ENCODE measurements at places on chromosomes 1 and 21. TPM values are rescaled to one million over a fixed set of nuclear protein-coding genes. Genes with fewer than 3 reads are reported as not detected.

DNA sequence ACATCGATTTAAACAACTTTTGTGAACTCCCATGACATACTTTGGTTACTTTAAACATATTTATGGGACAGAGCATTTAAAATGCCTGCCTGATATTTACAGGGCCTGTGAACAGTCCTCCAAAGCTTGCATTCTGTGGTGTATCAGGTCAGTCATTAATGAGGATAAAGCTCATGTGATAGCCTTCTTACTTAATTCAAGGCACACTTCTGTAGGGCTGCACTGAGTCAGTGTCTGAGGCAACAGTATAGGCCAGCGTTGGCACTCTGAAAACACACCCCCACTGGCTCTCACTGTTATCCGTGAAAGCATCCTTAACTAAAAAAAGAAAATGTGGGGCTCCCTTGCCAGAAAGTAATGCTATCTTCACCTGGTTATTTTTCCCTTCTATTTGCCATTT is 200.0 kb downstream of the NFIA start:
- DNase-seq: no peak
- no peak overlapping the region for H3K27ac ChIP-seq
- no peak overlapping the region for H3K4me3 ChIP-seq

SYNC gene
- 9.8 TPM for total RNA-seq

DNA sequence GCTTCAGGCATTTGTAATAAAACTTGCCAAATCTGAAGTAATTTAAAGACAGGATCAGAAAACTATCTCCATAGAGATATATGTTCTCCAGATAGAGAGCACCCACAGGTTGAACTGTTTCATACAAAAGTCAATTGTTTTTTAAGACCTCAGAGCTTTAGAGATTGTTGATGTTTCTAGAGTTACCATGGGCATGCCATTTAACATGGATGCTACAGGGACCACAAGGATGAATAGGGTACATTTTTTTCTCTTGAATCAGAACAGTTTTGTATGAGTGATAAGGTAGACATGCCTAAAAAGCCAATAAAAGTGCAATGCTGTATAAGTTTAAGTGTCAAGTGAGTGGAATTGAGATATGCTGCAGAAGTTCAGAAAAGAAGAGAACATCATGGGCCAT is 511.0 kb upstream of the CAMK1G start:
- no peak overlapping the region for H3K27ac ChIP-seq
- no peak for DNase-seq

DNA sequence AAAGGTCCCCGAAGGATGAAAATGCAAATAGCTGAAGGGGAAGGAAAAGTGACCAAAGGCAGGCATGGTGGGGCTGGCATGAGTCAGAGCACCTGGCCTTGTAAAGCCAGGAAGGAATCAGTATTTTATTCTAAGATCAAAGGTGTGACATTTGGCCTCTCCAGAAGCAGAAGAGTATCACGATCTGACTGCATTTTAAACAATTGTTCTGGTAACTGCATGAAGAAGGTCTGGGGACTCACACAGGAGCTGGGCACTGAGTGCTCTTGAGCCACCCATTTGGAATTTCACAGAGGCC is 23.2 kb downstream of the MAB21L3 start:
- H3K4me3 ChIP-seq: no peak overlapping the region
- H3K4me1 ChIP-seq: no peaks in the 10 kb centered on the region
- H3K36me3 ChIP-seq: no peaks in the 10 kb centered on the region
- no peak overlapping the region for H3K27ac ChIP-seq
- H3K27me3 ChIP-seq: no peaks in the 10 kb centered on the region
- DNase-seq: no peak

GRCh38 chr21:45184869-45185268 is 102.8 kb downstream of the POFUT2 start:
- no peaks in the 10 kb centered on the region for H3K27me3 ChIP-seq
- H3K4me1 ChIP-seq: no peaks in the 10 kb centered on the region
- H3K36me3 ChIP-seq: peaks cover 12% of the 10 kb centered on the region

A3GALT2 gene
- not detected for total RNA-seq

NOS1AP gene
- 2.2 TPM for total RNA-seq

GRCh38 chr1:9437961-9438430 is 101.3 kb upstream of the SLC25A33 start:
- H3K27me3 ChIP-seq: no peaks in the 10 kb centered on the region
- no peak overlapping the region for H3K4me3 ChIP-seq
- peak; percentile 66 for DNase-seq
- H3K27ac ChIP-seq: peak overlapping the region; percentile 90
- peaks cover 7% of the 10 kb centered on the region for H3K4me1 ChIP-seq

DNA sequence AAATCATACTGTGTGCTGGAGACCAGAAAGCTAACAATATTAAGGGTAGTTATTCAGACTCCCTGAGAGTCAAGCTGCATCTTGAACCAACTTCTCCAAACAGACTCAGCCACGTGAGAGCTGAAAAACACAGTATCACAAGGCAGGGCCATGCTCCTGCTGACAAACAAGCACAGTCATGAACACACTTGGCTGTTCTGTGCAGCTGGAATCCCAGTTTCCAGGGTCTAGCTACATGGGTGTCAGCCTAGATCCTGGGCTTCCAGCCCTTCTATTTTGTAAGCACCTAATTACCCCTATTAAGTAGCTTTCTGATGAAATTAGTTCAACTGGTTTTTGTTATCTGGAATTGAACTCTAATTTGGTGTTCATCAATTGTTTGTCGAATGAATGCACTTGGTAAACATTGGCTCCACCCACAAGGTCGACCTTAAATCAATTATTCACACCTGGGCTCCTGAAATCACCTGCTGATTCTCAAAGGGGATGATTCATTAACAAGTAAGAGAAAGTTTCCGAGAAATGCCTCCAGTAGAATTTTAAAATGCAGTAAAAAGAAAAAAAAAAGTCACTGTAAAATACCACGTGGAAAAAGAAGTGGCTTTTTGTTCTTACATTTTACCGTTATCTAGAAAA is 179.3 kb downstream of the ZC3H11B start:
- H3K4me3 ChIP-seq: no peak overlapping the region
- H3K27me3 ChIP-seq: no peaks in the 10 kb centered on the region
- H3K36me3 ChIP-seq: no peaks in the 10 kb centered on the region

GRCh38 chr1:43177691-43178090 is 5.6 kb downstream of the CFAP57 start:
- H3K36me3 ChIP-seq: no peaks in the 10 kb centered on the region
- no peak for DNase-seq

CFAP126 gene
- total RNA-seq: not detected

- no peaks in the 10 kb centered on the region for H3K27me3 ChIP-seq
- DNase-seq: peak; percentile 27
- no peak overlapping the region for H3K4me3 ChIP-seq
- no peaks in the 10 kb centered on the region for H3K36me3 ChIP-seq
- no peaks in the 10 kb centered on the region for H3K4me1 ChIP-seq
- no peak overlapping the region for H3K27ac ChIP-seq
These were observed 17.2 kb upstream of the PTAFR start for GRCh38 chr1:28193701-28194161.

BACE2 gene
- 67.5 TPM for total RNA-seq

- no peaks in the 10 kb centered on the region for H3K4me1 ChIP-seq
- H3K36me3 ChIP-seq: no peaks in the 10 kb centered on the region
- no peak overlapping the region for H3K4me3 ChIP-seq
- no peaks in the 10 kb centered on the region for H3K27me3 ChIP-seq
These were observed 19.1 kb downstream of the UCHL5 start for GRCh38 chr1:193040011-193040410.

XCL2 gene
- not detected for total RNA-seq

PROK1 gene
- 0.66 TPM for total RNA-seq

GRHL3 gene
- total RNA-seq: 0.98 TPM

- H3K4me3 ChIP-seq: peak overlapping the region; percentile 67
- DNase-seq: no peak
- H3K27ac ChIP-seq: peak overlapping the region; percentile 92
These were observed 1.2 kb downstream of the LMOD1 start for GRCh38 chr1:201945157-201945556.

ATAD3C gene
- total RNA-seq: 4.3 TPM

GRCh38 chr1:224828691-224829090 is 100.8 kb upstream of the DNAH14 start:
- no peaks in the 10 kb centered on the region for H3K27me3 ChIP-seq
- H3K4me3 ChIP-seq: no peak overlapping the region
- H3K36me3 ChIP-seq: no peaks in the 10 kb centered on the region
- no peaks in the 10 kb centered on the region for H3K4me1 ChIP-seq
- no peak overlapping the region for H3K27ac ChIP-seq

SLC22A15 gene
- 7.8 TPM for total RNA-seq

DNA sequence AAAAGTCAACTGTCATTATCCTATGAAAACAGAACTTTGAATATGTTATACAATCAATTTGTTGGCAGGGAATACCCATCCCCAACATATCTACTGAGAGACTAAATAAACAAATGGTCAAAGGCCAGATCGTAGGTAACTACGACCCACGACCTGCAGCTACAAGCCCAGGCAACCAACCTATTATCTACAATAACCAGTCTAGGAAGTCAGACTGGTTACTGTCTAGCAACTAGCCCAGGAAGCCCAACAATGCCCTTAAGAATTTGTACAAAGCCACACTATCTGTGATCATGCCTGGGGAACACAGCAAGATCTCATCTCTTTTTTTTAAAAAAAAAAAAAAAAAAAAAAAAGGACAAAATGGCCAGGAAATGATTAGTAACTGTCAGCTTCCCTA is 58.7 kb downstream of the SMYD3 start:
- H3K27ac ChIP-seq: no peak overlapping the region
- no peak for DNase-seq
- no peaks in the 10 kb centered on the region for H3K36me3 ChIP-seq
- H3K4me1 ChIP-seq: no peaks in the 10 kb centered on the region
- H3K4me3 ChIP-seq: no peak overlapping the region

DNA sequence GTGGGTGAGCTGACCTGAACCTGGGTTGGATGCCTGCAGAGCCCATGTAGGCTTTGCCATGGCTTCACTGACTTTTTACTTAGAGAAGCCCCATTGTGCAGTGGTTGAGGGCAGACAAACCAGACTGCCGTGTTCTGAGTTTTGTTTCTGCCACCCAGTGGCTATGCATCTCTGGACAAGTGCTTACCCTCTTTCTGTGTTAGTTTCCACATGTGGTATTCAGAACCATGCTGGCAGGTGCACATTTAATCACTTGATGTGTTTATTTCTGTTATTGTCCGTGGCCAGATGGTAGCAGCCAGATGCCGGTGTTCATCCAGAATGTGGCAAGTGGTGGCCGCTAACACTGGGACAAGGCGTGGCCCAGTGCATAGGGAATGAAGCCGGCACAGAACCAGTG is 10.3 kb upstream of the PTPN7 start:
- H3K27me3 ChIP-seq: no peaks in the 10 kb centered on the region
- no peak for DNase-seq
- no peak overlapping the region for H3K27ac ChIP-seq

DNA sequence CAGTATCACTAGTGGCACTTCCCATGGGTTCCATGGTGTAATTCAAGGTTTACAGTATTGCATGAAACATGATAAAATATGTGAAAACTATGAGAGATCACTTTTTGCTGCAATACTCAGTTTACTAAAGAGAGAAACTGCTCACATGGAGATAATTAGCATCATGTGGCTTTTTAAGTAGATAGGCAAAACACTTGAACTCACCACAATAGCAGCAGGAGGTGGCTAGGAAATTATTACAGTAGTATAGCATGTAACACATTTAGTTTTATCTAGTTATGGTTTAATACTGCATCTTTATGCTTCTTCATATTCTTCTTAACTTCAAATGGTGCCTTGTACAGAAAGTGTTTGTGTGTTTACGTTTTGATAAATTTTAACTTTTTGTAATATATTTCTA is 698.5 kb upstream of the BRINP3 start:
- no peaks in the 10 kb centered on the region for H3K4me1 ChIP-seq
- no peak overlapping the region for H3K27ac ChIP-seq
- no peaks in the 10 kb centered on the region for H3K36me3 ChIP-seq
- no peak overlapping the region for H3K4me3 ChIP-seq
- DNase-seq: no peak

- DNase-seq: no peak
- no peaks in the 10 kb centered on the region for H3K27me3 ChIP-seq
- H3K4me3 ChIP-seq: no peak overlapping the region
- H3K36me3 ChIP-seq: no peaks in the 10 kb centered on the region
These were observed 26.4 kb upstream of the GOLT1A start for GRCh38 chr1:204240233-204240632.

GRCh38 chr1:244242446-244242845 is 191.4 kb downstream of the ZBTB18 start:
- H3K4me1 ChIP-seq: no peaks in the 10 kb centered on the region
- H3K27ac ChIP-seq: no peak overlapping the region
- H3K27me3 ChIP-seq: no peaks in the 10 kb centered on the region
- no peak for DNase-seq
- H3K36me3 ChIP-seq: no peaks in the 10 kb centered on the region

DNA sequence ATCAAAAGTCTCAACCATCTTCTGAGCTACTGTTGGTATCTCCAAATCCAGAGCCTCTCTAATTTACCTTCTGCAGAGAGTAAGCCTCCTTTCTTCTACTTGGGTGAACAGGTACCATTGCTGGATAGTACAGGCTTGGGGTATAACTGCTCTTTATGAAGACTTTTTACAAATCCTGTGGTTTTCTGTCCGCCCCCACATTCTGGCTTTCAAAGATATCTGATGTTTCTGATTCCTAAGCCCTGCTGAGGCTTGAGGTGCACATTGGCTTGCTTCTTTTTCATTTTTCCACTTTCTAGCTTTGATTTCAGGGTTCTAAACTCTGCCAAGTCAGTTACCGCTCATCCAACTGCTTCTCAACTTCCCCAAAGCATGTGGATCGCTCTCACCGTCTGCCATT is 37.1 kb downstream of the TENT5C start:
- no peaks in the 10 kb centered on the region for H3K4me1 ChIP-seq
- H3K27me3 ChIP-seq: no peaks in the 10 kb centered on the region
- no peak overlapping the region for H3K27ac ChIP-seq
- DNase-seq: no peak

GRCh38 chr21:45724345-45724961 is 80.9 kb downstream of the PCBP3 start:
- H3K27ac ChIP-seq: no peak overlapping the region
- no peaks in the 10 kb centered on the region for H3K36me3 ChIP-seq
- H3K4me3 ChIP-seq: no peak overlapping the region
- H3K27me3 ChIP-seq: no peaks in the 10 kb centered on the region

GRCh38 chr1:31717341-31717740 is 13.5 kb upstream of the COL16A1 start:
- no peak overlapping the region for H3K4me3 ChIP-seq
- no peak for DNase-seq
- no peak overlapping the region for H3K27ac ChIP-seq
- H3K4me1 ChIP-seq: no peaks in the 10 kb centered on the region

PTPRC gene
- 35.7 TPM for total RNA-seq

TNN gene
- total RNA-seq: 2.6 TPM

RAB7B gene
- total RNA-seq: 1.3 TPM

MSTO1 gene
- 9.6 TPM for total RNA-seq

- no peak overlapping the region for H3K4me3 ChIP-seq
- no peaks in the 10 kb centered on the region for H3K27me3 ChIP-seq
- H3K27ac ChIP-seq: no peak overlapping the region
- H3K36me3 ChIP-seq: no peaks in the 10 kb centered on the region
These were observed 393.2 kb downstream of the RWDD3 start for GRCh38 chr1:95627244-95627643.

MTARC1 gene
- total RNA-seq: 133 TPM

GRCh38 chr1:174764191-174764590 is 235.6 kb upstream of the CACYBP start:
- no peak for DNase-seq
- H3K36me3 ChIP-seq: no peaks in the 10 kb centered on the region
- H3K27ac ChIP-seq: no peak overlapping the region
- no peak overlapping the region for H3K4me3 ChIP-seq
- H3K27me3 ChIP-seq: no peaks in the 10 kb centered on the region
